Glomerular endothelial cell (primary cell): ENCODE measurements at places on chromosomes 16 and 17. TPM values are rescaled to one million over a fixed set of nuclear protein-coding genes. Genes with fewer than 3 reads are reported as not detected.

The KIF2B gene
- total RNA-seq = not detected in 2 replicates

The NPB gene
- total RNA-seq = 0.68 and 1.9 TPM in 2 replicates

The KRTAP4-6 gene
- not detected in 2 replicates for total RNA-seq

The TEX14 gene
- not detected in 2 replicates for total RNA-seq

DNA sequence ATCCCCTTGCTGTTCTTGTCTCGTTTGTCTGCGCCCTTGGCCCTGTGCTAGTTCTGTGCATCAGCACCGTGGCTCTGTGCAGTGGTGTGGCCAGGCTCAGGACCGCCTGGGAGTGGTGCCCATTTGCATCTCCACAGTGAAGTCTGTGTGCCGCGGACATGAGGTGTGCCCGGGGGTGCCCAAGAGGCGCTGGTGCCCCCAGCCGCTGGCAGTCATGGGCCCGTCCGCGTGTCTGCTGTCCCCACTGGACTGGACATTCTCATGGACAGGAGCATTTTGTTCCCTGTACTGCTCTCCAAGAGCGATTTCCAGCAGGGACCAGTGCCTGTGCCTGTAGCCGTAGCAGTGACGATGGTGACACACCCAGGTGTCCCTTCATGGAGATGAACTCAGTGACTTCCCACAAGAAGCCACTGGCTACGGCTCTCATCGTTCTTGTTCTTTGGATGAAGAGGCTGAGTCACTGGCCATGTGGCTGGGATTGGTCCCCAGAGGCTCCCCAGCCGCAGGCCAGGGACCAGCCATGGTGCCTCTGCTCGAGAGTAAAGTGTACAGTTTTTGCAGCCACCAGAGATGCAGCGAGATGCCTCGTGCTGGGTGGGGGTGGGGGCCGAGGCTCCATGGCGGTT is 13.0 kb upstream of the MC1R start:
- DNase-seq = no peak

DNA sequence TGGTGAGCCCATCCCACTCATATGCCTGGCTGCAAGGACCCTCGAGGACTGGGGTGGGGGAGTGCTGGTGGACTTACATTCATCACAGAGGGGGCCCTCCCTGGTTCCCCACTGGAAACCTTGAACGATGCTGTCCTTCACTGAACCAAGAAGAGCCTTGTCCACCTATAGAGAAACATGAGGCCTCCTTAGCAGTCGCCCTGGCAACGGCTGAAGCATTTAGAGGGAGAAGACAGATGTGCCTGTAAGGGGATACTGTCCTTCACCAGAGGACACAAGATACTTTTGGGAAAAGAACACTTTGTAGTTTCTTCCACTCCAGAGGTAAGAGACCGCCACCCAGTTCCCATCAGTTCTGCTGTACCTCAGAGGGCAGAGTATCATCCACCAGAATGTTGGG is 6.5 kb downstream of the HIGD1B start:
- DNase-seq = no peak

DNA sequence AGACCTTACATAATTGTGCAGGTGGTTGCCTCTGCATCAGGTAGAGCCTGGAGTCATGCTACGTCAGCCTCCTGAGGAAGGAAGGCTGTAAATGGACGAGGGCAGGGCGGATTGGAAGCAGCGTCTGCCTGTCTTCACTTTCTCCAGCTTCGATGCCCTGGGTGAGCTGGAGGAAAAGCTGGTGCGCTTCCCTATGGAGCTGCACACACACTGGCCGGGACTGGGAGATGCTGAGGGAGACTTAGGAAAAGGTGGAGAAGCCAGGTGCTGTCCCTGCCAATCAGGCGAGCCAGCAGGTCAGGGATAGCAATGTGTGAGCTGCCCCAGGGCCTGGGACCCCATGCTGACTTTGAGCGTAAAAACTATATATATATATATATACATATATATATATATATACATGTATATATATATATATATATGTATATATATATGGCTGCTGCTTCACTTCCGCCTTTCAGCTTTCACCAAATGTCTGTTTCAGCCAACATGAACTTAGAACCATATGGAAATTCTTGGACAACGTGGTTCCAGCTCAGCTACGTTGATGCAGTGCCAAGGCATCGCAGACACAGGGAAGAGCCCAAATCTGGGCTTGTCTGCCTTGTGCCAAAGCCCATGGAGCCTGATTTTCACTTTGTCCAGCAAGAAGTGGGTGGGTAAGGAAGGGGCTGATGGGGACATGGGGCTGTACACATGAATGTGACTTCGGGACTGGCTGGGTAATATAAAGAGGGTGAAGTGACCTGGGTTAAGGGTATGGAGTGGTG is 71.5 kb upstream of the NKD1 start:
- no peak for DNase-seq

GRCh38 chr17:78147315-78147998 is 1.3 kb downstream of the C17orf99 start:
- DNase-seq = no peak

DNA sequence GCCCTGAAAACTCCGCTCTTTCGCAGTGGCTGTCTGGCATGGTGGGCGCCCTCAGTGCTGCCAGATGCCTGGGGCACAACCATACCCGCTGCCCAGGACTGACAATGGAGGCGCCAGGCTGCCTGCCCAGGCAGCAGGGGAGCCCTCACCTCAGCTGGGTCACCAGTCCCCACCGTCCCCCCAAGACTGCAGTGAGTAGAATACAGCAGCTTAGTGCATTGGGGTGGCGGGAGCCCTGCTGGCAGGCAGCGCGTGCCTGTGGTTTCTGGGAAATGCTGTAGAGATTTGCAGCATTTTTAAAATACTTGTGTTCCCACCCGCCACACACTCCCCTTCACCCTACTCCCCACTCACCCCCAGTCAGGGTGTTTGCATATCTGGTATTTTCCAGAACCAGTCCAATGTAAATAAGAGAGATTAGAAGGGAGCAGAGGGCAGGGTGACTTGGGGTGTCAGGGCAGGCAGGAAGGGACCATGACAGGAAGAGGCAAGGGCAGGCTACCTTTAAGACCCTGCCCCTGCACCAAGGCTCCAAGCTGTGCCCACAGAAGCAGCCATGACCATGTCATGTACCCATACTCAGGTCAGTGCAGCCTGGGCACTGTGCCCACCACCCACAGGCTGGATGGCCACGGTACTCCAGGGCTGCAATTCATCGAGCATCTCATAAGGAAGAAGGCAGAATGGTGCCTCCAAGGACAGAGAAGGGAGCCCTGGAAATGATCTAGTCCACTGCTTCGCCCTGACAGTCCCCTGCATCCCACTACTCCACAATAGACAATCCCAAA is 21.5 kb downstream of the MYO18A start:
- no peak for DNase-seq

- no peak for DNase-seq
Measured at GRCh38 chr17:45908460-45908859, 14.1 kb downstream of the MAPT start.

- DNase-seq = no peak
Measured at GRCh38 chr17:18231164-18231563, 5.7 kb downstream of the LLGL1 start.

GRCh38 chr17:33647956-33648355 is 354.9 kb upstream of the ASIC2 start:
- no peak for DNase-seq

DNA sequence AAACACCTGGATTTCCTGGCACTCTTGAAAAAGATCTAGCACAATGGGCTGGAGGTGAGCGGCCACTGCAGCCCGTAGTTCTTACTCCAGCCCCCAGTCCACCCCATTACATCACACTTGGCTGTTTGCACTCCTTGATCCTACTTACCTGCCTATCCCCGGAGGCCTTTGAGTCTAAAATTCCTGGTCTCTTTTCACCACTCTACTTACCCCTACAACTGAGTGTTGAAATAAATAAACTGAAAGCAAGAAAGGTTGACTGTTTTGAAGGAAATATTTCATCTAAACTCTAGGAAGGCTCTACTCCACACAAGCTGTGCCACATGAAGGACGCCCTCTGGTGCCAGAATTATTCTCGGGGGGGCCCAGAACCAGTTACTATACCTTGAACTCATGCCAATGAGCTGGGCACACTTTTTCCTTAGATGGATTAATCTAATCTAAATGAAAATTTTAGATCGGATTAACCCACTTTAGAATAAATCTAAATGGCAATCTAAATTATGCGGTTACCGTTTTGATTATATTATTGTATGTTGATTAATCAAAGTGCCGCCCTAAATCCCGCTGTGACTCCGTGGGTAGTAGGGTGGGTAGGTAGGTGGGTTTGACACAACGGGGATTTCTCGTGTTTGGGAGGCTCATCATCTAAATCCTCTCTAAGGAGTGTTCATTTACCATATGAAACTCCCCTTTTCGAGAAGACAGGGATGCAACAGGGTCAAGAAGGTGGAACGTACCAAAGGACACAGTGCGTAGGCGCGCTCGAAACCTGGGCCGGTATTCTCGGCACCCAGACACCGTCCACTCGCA is 651 bp upstream of the EIF1 start:
- DNase-seq = no peak

GRCh38 chr17:79875511-79875910 is 36.3 kb upstream of the CBX4 start:
- no peak for DNase-seq

- DNase-seq = no peak
Measured at GRCh38 chr17:73132085-73132492, 32.7 kb upstream of the SSTR2 start.

GRCh38 chr16:49566432-49566831 is 192.8 kb downstream of the C16orf78 start:
- DNase-seq = no peak
